ENCODE measurements at places on chromosomes 7 and 10. TPM values are rescaled to one million over a fixed set of nuclear protein-coding genes. Genes with fewer than 3 reads are reported as not detected.
A peak's percentile ranks its signal among the peaks of the same experiment; 100 is the strongest.

GSTO2 gene
- 20.6 TPM for total RNA-seq

GRCh38 chr7:16034353-16034752 lies 347.9 kb upstream of the MEOX2 start:
- DNase-seq, result no peak

DNA sequence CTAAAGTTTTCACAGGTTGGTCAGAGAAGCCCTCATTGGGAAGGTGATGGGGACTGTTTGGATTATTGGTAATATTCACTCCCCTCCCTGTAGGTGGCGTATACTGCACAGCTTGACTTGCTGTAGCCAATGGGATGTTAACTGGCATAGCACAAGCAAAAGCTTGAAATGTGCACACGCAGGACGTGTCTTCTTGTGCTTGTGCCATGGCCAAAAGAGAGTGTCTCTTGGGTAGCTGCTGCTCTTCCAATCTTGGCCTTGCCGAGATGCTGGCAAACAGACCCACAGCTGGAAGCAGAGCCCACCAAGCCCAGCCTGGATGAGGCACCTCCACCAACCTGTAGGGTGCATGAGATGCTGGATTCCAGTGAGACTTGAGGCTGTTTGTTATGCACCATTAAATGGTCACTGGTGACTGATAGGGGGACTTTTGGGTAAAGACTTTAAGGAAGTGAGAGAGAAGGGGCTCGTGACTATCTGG lies 266.0 kb downstream of the GRID1 start:
- DNase-seq, result peak; percentile 72

GRCh38 chr10:109914966-109915365 lies 8.3 kb downstream of the XPNPEP1 start:
- DNase-seq, result no peak

DNA sequence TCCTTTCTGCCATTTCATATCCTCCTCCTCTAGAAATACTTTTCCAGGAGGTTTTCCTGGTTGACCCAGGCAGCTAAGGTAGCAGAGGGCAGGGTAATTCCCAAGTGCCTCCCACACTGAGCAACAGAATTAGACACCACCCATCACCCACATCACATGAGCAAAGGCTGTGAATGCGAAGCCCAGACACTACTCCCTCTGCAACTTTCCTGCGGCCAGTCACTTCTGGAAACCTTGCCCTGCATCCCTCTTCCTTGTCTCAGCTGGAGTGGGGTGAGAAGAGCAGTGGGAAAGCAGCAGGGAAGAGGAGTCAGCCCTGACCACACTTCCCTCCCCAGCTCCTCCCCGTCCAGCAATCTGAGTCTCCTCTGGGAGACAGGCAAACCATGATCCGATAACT lies 15.2 kb downstream of the TMEM176B start:
- DNase-seq, result no peak

TRPV6 gene
- total RNA-seq, result 0.17 TPM

- peak; percentile 44 for DNase-seq
Observed at GRCh38 chr10:27319752-27320431, 79.3 kb upstream of the ACBD5 start.

DNA sequence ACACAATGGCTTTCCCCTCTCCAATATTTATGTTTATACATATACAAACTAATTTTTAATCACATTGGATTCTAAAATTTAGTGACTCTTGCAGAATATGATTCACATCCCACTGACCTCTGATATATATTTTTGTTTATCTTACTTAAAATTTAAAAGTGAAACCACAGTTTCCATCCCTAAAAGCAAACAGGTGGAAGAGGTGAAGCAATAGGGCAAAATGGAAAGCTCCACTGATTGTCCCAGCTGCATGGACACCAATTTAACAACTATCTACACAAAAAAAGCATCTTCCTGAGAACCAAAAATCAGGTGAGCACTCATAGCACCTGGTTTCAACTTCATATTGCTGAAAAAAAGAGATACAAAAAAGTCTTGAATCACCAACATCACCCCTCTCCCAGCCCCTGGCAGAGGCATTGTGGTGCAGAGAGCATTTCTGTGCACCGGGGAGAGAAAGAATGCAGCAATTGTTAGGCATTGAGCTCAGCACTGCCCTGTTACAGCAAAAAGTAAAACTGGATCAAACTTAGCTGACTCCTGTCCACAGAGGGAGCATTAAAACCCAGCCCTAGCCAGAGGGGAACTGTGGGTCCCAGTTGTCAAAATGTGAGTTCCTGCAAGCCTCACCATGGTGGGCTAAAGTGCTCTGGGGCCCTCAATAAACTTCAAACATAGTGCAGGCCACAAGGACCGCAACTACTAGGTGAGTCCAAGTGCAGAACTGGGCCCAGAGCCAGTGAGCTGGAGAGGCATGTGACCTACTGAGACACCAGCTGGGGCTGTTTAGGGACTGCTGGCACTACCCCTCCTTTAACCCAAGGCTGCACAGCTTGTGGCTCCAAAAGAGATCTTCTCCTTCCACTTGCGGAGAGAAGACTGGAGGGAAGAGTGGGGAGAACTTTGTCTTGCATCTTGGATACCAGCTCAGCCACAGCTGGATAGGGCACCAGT lies 92.1 kb downstream of the SIRT1 start:
- DNase-seq, result peak; percentile 8

DNA sequence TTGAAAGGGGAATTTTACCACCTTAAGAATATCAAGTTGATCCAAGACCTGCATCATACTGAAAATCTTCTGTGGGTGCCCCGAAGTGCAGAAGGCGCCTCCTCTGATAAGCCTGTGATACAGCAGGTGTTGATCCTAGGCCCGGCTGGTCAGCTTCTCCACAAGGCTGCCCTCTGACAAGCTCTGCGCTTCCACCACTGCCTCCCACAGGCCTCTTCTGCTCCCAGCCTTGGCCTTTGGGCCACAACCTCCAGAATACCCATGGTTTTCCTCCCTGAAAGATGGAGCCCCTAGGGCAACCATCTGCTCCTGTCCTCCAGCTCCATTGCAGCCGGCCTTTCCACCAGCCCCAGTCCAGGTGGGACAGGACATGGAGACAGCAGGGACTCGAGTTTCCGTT lies 5.6 kb upstream of the OGDHL start:
- peak; percentile 51 for DNase-seq

SHH gene
- 4.6 TPM for total RNA-seq

CARD11 gene
- total RNA-seq, result 21.4 TPM

ATRNL1 gene
- total RNA-seq, result 35.1 TPM

PDE1C gene
- 0.52 TPM for total RNA-seq

- DNase-seq, result no peak
Observed at GRCh38 chr10:88525371-88526069, 57.6 kb downstream of the RNLS start.

GRCh38 chr10:25113191-25114035 lies 61.4 kb upstream of the GPR158 start:
- DNase-seq, result peak; percentile 58

DNA sequence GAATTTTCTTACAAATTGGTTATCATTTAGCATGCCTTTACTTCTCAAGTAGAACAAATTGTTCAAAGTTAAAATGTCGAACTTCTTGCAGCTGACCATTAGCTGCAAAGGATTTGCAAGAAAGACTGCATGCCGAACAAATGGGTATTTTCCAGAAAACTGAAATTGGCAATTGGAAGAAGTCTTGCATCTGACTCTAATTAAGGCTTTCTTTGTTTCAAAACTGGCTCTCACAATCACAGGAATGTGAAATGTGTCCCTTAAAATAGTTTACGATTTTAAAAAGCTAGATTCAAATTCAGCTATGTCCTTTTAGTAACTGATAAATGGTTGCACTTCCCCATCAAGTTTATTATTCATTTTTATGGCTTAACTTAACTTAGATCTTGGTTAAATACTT lies 207.9 kb downstream of the ARL4A start:
- DNase-seq, result no peak

CTNNA3 gene
- 2.3 TPM for total RNA-seq

PIK3CG gene
- total RNA-seq, result 0.03 TPM

DNA sequence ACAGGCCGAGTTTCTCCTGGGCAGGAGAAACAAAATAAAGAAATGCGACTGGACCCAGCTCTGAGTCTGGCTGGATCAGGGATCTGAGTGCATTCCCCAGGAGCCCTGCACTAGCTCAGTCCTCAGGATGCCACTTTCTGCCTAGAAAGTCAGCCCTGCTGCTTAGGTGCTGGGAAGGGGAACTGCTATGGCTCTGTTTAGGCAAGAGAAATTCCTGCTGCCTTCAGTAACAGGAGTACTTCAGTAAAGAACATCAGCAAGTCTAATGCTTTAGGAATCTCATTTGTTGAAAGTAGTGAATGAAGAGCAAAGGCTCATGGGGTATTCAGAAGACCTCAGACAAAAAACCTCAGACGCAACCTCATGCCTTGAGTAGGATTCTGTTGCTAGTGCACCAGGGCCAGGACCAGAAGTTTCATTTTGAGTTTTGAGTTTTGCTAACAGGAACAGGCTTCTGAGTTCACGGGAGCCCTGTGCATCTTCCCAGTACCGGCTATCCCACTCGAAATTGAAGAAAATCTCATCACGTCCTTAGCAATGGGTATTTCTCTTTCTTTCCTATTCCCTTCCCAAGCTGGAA lies 170.8 kb upstream of the CDCA7L start:
- DNase-seq, result no peak

DNA sequence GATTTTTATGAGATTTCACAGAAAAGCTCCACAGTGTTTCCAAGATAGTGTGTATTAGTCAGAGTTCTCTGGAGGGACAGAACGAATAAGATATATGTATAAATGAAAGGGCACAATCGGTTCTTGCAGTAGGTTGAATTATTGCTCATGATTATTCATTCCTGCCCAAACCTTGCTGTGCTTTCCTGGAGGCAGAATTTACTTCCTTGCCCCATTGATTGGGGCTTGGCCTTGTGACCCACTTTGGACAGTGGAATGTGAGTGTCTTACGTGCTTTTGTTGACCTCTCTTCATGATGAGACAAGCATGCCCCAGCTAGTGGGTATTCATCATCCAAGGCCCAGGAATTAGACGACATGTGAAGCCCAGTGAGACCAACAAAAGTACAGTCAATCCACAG lies 53.0 kb upstream of the ABCB5 start:
- DNase-seq, result no peak

EBF3 gene
- 1.4 TPM for total RNA-seq

DNA sequence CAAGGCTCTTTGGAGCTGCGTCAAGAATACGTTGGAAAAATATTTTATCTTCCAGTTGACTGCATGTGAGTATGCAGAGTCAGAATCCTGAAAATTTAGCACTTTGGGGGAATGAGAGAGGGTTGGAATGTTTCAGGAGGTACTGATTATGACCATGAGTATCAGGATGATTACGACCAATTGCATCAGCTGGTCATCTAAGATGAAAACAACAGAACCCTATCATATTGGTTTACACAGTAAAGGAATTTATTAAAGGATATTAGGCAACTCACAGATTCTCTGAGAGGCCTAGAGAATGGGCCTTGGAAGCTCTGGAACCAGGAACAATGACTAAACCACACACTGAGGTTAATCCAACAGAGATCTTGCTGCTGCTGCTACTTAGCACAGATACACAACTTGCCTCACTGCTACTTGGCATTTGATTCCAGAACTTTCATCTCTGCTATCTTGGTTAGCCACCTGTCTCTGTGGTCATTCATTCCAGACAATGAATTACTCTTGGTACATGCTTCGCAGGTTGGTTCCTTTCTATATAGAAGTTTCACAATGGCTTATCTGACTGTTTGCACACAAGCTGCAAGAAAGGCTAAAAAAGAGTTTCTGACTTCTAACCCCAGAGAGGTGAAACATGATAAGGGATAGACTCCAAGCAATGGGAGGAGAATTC lies 68.0 kb upstream of the CTTNBP2 start:
- DNase-seq, result no peak

OPN1SW gene
- total RNA-seq, result not detected

Measured in H7 (cell line).